Dorsolateral prefrontal cortex (tissue), 122 donors: ENCODE measurements at places on chromosomes 12 and 14.

DNA sequence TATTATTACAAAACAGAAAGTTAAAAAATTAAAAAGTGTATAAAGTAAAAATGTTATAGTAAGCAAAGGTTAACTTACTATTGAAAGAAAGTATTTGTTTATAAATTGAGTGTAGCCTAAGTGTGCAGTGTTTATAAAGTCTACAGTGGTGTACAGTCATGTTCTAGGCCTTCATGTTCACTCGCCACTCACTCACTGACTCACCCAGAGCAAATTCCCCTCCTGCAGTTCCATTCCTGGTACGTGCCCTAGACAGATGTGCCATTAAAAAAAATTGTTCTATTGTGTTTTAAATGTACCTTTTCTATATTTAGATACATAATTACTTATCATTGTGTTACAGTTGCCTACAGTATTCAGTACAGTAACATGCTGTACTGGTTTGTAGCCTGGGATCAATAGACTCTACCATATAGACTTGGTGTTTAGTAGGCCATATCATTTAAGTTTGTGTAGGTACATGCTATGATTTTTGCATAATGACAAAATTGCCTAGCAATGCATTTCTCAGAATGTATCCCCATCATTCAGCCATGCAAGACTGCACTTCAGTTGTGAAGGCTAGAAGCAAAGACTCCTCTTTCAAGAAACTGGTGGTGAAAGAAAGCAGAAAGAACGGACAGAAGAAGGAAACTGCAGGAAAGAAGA lies 100.6 kb downstream of the DACT1 start:
- no peak for DNase-seq

GRCh38 chr14:99146616-99147365 lies 125.2 kb downstream of the BCL11B start:
- DNase-seq: peak; percentile 1

- no peak for DNase-seq
Observed at GRCh38 chr12:105409801-105410471, 79.4 kb downstream of the C12orf75 start.

- no peak for DNase-seq
Observed at GRCh38 chr12:51937926-51938325, 13.6 kb upstream of the ACVR1B start.

GRCh38 chr12:100401660-100402059 lies 44.8 kb downstream of the SLC17A8 start:
- no peak for DNase-seq

DNA sequence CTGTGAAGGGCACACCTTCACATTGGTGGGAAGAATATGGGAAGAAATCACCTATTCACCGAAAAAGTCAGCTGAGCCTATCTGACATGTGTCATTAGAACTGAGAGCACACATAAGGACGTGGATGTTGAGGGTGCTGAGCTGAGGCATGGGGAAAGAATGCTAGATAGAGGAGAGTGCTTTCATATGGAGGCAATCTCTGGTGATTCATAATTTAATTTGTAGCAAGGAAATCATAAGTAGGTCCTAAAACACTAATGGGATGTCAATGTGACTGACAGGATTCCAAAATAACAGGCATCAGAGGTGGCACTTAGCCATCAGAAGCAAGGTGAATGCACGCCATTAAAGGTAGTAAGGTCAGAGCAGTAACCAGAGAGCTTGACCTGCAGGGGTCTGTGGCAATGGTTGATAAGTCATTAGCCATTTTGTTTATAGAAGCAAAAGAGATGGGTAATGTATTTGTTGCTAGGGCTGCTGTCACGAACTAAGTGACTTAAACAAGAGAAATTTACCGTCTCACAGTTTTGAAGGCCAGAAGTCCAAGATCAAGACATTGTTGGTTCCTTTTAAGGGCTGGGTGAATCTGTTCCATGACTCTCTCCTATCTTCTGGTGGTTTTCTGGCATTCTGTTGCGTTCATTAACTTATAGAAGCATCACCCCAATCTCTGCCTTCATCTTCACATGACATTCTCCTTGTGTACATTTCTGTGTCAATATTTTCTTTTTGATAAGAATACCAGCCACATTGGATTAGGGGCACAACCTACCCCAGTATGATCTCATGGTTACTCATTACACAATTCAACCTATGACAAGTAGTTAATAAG lies 69.3 kb downstream of the ANKS1B start:
- no peak for DNase-seq

DNA sequence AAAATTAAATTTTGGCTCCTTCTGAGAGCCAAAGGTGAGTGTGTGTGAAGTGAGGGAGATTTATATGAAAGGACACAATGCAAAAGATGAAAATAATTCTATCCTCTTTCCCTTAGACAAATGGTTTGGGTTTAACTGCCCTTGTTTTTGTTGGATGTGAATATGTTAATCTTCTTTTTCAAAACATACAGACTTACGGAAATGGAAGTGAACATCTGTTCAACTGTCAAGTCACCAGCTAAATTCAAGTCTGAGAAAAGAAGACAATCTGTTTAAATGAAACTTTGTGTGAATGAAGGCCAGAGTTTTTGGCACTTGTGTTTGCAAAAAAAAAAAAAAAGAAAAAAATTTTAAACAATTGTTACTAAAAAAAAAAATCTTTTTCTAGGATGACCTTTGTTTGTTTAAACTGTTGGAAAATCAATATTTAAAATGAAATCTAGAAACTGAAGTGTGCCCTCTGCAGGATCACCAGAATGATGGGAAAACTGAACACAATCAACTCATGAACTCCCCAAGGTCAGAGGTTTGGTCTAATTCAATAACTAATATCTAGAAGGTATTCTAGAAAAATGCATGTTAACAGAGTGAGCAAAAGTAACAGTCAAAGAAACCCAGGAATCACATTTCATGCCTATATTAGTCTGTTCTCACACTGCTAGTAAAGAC lies 448.8 kb downstream of the FLRT2 start:
- DNase-seq: no peak

GRCh38 chr14:104382361-104383087 lies 197.0 kb upstream of the C14orf180 start:
- DNase-seq: peak; percentile 36

DNA sequence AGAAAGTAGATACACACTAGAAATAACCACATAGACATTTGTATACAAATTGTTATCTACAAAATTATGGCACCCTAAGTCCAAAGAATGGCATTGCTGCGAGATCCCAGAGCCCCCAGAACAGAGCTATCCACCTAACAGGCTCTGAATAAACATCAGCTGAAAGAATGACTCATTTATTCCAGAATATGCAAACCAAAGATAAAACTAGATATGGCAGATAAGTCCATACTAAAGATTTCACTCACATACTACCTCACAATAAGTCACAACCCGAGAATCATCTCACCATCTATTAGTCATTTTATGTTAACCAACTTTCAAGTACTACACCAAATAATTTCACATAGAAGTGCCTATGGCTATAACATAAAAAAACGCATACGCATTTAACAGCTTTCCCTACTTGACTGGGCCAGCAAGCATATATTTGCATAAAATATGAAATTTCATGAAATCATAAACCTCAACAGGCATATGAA lies 5.6 kb downstream of the CNIH1 start:
- DNase-seq: no peak

DNA sequence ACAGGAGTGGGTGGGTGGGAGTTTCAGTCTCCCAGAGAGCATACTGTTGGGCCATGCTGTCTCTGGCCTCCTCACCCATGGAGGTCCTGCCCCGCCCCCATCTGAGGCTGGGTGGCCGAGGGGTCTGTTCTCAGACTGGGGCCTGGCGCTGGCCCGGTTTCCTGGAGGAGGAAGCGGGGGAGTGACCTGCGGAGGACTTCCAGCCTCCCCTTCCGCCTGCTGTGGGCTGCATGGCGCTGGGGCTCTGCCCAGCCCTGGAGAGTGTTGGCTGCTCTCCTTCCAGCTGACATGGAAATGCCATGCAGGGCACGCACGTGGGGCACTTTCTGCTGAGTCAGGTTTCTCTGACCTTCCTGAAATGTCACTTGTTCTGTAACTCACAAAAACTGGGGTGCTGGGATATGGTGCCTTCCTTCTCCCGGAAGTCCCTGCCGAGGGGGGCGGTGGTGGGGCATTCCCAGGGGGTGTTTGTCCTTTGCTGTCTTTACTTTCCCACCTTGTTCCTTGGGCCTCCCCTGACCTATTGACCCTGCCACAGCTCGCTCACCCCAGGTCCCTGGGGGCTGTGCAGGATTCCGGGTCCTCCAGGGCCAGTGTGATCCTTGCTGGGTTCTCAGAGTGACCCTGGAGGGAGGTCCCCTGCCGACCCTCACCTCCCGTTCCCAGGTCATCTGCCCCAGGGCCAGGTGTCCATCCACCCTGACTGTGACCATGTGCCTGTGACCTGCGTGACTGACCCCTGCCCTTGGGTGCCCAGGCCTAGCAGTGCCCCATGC lies 23.6 kb downstream of the PACS2 start:
- DNase-seq: no peak

- no peak for DNase-seq
Observed at GRCh38 chr12:131002216-131002631, 48.5 kb downstream of the ADGRD1 start.

DNA sequence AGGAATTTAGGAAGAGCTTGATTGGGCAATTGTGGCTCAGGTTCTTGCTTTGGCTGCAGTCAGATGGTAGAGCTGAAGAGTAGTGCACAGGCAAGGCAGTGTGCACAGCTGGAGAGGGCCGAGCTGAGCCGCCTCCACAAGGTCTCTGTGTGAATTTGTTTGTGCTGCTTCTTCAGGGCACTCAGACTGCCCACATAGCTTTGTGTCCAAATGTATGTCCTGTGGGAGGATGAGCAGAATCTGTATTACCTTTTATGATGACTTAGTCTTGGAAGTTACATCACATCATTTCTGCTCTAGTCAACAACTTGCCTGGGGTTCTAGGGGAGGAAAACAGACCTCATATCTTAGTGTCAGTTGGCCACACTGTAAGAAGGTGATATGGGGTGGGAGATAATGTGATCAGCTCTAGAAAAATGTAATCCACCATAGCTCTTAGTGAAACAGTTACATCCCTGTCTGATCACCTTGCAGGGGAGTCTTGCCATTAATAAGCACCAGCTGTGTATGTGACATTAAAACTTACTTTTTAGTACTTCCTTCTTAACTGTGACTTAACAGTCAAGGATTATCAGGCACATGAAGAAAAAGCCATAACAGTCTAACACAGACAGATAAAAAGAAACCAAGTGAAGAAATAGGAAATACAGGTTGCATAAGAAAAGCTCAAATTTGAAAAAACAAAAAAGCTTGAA lies 53.4 kb downstream of the RCOR1 start:
- DNase-seq: no peak

DNA sequence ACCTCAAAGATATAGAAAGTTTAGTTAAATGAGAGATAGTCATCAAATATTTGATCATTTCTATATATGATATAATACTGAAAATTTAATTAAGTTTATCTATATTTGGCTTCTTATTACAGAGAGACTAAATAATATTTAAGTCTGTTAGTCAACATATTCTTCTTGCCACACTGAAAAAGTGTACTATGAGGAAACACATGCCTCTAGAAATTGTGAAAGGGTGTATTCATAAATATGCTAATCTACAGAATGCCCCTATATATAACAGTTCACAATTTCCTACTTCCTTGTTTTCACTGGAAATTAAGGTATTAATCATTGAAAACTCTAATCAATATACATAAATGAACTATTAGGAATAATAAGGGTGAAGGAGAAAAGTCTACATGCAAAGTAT lies 31.4 kb upstream of the ETV6 start:
- DNase-seq: no peak

- no peak for DNase-seq
Observed at GRCh38 chr14:90839024-90839888, 23.0 kb upstream of the TTC7B start.

DNA sequence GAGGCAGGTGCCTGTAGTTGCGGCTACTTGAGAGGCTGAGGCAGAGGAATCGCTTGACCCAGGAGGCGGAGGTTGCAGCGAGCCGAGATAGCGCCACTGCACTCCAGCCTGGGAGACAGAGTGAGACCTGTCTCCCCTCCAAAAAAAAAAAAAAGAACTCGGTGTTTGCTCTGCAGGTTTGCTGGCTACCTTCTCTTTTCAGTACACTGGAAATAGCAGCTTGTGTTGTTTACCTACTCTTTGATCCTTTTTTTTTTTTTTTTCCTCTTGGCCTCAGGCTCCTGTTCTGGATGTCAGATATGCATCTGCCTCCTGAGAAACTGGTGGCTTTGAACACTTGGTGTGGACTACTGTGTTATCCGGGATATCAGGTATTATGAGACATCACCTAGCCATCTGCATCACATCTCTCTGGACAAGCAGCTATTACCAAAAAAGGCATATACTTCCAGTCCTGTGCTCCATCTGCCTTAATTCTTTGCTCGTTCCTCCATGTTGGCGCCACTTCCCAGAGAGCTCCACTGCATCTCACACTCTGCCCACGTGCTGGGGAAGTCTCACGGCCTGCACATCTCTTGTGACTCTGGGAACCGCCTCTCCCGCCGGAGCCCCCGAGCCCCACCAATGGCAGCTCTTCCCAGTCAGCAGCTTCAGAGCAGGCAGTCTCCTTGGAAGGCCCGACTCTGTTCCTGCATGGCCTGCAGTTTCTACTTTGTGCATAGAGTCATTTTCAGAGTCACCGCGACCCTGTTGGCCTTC lies 50.9 kb upstream of the TRAF3 start:
- DNase-seq: no peak

DNA sequence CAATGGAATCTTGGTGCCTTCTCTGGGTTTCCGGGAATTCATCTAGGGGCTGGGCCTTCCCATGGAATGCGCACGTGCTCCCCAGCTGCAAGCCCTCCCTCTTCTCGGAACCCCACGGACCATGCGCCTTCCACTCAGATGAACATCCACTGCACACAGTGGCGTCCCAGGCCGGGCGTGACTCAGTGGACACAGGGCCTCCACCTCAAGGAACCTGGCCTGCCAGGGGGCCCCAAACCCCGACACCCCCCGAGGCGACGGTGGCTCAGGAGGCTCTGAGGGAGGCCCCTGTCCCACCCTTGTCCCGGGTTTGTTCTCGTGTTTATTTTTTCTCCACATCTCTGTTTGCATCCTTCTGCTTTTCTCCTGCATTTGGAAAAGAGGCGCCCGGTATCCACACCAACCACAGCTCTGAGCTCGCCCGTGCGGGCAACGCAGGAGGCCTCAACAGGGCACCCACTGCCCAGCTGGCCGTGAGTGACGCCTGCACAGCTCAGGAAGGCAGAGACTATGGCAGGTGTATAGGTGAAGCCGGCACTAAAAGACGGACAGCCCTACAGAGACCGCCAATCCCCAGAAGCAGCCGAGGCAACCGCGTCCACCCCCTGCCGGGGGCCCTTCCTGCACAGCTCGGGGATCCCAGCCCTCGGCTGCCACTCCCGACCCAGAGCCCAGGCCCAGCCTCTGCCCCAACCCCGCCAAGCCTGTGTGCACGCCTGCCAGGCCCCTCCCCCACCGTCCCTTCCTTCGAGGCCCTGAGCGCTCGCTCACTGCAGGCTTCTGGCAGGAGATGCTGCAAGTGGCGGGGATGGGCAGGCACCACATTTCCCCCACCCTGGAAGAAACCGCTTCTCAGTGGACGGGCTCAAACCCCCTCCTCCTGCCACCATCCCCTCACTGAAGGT lies 23.8 kb upstream of the GALNT9 start:
- no peak for DNase-seq
